CD4-positive, alpha-beta T cell (primary cell): ENCODE measurements at places on chromosomes 1 and 21.

DNA sequence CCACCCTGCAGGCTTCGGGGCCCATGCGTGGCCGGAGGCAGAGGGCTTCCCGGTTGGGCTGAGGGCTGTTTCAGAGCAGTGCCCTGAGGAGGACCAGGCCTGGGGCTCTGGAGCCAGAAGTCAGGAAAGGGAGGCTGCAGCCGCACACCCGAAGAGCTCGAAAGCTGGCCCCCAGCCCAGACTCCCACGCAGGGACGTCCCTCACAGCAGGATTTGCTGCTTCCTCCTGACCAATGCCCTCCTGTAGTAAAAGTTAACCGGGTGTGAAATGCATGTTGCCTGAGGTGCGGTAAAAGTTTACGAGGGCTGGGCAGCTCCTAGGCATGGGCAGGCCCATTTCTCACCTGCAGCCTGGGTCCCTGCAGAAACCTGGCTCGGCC is 101.5 kb upstream of the ARHGEF16 start:
- H3K27ac ChIP-seq: no peak overlapping the region
- no peaks in the 10 kb centered on the region for H3K4me1 ChIP-seq
- no peak overlapping the region for H3K4me3 ChIP-seq
- no peak for DNase-seq
- H3K36me3 ChIP-seq: no peaks in the 10 kb centered on the region

DNA sequence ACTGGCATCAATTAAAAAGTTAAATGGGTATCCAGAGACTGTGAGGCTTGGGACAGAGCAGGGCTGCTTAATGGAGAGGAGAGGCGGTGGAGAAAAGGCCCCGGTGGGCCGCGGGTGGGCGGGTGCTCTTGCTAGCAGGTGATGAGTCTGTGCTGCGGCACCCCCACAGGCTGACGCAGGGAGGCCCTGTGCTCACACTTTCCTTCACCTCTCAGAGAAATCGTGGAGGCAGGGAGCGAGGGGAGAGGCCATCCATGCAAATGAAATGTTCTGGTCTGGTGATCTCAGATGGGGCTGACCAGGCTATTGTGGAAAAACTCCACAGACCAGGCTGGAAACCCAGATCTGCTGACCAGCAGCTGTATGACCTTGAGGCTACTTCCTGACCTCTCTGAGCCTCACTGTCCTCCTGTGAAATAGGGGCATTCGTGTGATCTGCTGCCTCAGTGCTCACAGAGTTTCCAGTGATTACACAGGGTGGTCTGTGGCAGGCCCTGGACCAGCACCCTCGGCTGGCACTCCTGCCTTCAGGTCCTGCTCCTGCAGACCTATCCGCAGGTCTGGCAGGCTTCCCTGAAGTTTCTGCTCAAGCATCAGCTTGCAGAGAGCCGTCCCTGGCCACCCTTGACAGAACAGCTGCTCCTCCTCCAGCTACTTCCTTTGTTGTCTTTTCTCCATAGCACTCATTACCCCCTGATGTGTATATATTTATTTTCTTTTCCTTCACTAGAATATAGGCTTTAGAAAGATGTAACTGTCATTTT is 89.2 kb downstream of the BEND5 start:
- no peak overlapping the region for H3K27ac ChIP-seq
- no peaks in the 10 kb centered on the region for H3K27me3 ChIP-seq
- H3K4me3 ChIP-seq: no peak overlapping the region
- H3K4me1 ChIP-seq: no peaks in the 10 kb centered on the region
- no peaks in the 10 kb centered on the region for H3K36me3 ChIP-seq

DNA sequence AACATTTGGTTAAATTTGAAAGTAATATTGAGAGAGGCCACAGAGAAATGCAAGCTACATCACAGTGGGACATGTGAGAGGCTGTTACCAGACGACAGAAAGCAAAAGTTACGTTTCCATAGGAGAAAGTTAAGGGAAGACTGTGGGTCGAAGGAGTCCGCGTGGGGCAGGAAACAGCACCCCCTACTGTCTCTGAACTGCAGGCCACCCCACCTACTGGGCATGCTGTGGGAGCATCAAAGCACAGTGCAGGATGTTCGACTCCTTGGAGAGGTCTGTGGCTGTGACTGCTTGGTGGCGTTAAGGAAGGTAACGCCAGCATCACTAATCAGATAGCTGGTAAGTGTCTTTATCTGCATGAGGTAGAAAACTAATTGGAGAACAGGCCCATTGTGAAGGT is 123.9 kb downstream of the PTBP2 start:
- no peaks in the 10 kb centered on the region for H3K36me3 ChIP-seq
- no peak for DNase-seq
- no peaks in the 10 kb centered on the region for H3K4me1 ChIP-seq
- H3K27me3 ChIP-seq: no peaks in the 10 kb centered on the region

DNA sequence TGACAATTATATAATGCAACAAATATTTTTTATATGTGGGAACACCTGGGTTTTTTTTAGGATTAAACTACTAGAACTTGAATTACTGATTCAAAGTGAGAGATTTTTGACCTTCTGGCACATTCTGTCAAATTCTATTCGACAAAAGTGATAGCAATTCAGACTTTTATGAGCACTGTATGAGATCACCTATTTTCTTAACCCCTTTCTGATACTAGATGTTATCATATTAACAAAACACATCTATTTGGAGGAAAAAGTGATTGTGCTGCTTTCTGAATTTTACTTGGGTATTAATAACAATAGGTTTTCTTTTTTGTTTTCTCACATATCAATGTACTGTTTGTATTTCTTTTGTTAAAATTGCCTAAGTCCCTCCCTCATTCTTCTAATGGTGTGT is 174.9 kb upstream of the GREM2 start:
- no peaks in the 10 kb centered on the region for H3K27me3 ChIP-seq
- H3K36me3 ChIP-seq: no peaks in the 10 kb centered on the region
- H3K27ac ChIP-seq: no peak overlapping the region
- H3K4me1 ChIP-seq: no peaks in the 10 kb centered on the region
